ENCODE measurements at places on chromosomes 7 and 10.

- DNase-seq: no peak
Observed at GRCh38 chr7:45687185-45687560, 113.0 kb downstream of the ADCY1 start.

- no peak for DNase-seq
Observed at GRCh38 chr7:147071536-147071935, 954.9 kb downstream of the CNTNAP2 start.

DNA sequence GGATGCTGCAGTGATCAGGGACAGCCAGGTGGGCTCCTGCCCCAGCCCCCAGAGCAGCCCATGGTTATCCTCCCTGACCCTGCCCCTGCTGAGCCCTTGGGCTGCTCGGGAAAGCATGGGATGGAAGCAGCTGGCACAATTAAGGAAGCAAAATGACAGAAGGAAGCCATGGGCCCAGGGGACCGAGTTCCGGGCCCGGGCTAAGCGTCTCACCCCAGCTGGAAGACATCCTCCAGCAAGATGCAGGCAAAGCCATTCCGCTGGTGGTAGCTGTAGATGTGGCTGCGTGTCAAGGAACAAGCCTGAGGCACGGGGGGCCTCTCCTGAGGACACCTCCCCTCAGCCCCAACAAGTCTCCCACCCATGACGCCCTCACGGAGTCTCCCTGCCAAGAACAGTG lies 1.1 kb downstream of the ATG9B start:
- DNase-seq: no peak

- DNase-seq: no peak
Observed at GRCh38 chr10:78859769-78860168, 209.0 kb upstream of the ZMIZ1 start.

- DNase-seq: no peak
Observed at GRCh38 chr7:2735744-2736143, 47.7 kb downstream of the AMZ1 start.

DNA sequence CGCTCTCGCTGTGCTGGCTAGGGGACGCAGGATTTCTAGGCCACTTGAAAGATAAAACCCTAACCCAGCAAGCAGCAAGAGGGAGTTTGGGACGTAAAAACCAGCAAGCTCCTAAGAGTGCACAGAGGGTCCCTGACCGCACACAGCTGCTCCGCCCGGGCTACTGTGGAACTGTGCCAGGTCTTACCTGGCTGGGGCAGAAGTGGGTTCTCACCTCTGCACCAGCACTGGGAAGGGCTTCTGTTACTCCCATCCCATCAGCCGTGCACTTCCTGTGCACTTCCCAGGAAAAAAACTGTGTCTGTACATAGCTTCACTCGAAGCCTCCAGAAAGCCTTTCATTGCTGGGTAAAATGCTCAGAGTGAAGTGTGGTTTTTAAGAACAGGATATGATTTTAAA lies 45.9 kb upstream of the PTF1A start:
- no peak for DNase-seq

DNA sequence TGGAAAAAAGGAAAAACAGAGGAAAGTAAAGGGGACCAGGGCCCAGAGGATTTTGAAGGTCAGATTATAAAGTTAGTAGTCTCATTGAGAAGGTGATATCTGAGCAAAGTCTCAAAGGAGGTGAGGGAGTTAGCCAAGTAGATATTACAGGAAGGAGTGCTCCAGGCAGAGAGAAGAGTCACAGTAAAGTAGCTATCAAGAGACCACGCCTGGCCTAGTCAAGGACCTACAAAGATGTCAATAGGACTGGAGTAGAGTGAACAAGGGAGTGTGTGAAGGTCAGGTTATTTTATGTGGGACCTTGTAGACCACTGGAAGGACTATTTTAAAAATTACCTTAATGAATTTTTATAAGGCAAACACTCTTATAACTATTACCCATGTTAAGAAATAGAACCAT lies 64.8 kb downstream of the TPST1 start:
- DNase-seq: no peak

DNA sequence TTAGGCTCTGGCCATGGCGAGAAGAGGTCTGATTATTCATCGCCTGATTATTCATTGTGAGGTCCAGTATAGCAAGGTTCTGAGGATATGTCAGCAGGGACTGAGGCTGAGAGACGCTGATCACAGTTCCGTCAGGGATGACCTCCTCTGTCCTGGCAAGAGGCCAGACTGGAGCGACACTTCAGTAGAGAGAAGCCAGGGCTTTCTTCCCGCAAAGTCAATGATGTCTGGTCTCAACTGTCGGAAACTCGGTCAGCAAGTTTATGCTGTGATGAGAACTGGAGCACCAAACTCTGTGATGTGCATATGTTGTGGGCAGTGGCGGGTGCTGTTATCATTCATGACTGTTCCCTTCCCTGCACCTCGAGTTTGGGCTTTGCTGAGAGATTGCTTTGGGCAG lies 29.0 kb upstream of the GNA12 start:
- DNase-seq: no peak

DNA sequence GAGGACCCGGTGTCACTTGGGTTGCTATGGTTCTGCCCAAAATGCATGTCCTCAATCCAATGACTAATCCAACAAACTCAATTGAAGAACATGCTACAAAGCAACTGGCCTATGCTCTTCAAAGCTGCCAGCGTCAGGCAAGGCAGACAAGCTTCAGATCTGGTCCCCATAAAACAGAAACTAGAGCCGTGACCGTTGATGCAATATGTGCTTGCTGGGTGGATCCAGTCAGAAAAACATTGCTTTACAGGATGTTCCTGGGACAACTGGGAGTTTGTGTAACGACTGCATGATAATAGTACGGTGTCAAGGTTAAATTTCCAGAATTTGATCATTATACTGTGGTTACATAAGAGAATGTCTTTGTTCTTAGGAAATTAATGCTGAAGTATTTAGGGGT lies 120.7 kb upstream of the CTBP2 start:
- no peak for DNase-seq

- no peak for DNase-seq
Observed at GRCh38 chr7:26245150-26245549, 43.6 kb downstream of the CBX3 start.

GRCh38 chr10:30032125-30032524 lies 27.3 kb downstream of the JCAD start:
- no peak for DNase-seq

- no peak for DNase-seq
Observed at GRCh38 chr7:121860953-121861352, 12.0 kb upstream of the PTPRZ1 start.

- no peak for DNase-seq
Observed at GRCh38 chr7:25192043-25192442, 36.2 kb downstream of the NPVF start.

GRCh38 chr7:43535810-43536585 lies 46.9 kb upstream of the STK17A start:
- no peak for DNase-seq

DNA sequence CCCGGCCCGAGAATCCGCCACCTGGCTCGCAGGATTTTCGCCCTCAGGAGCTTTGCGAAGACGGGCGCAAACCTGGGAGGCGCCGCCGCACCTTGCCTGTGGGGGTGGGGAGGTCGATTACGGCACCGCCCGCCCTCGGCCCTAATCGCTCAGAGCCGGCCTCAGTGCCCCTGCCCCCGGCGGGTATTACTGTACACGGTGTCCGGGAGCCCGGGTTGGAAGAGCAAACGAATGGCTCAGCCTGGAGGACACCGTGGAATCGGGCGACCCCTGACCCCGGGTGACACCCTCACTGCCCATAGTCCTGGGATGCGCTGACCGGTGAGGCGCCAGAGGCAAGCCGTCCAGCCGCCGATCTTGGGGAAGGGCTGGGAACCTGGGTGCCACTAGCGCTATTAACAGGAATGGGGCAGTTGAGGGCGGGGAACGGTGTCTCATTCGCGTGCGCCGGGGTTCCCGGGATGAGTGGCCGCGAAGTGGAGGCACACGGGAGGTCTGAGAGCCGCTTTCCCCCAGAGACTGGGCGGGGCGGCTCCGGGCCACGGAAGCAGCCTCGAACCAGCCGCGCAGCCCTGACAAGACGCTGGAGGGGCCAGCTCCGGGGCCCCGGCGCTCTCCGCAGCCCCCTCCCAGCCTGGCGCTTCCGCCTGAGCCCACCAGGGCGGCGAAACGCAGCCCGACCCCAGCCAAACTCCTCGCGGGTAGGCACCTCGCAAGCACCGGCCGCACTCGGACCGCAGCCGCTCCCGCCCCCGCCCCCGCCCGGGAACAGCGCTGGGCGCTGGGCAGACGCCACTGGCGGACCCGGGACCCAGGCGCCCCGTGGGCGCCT lies 167.5 kb downstream of the NRF1 start:
- DNase-seq: no peak

Measured in CD4-positive, alpha-beta T cell treated with Interleukin-12 subunit alpha and Interleukin-12 subunit beta, for 1 hour (primary cell).